Activated naive CD8-positive, alpha-beta T cell treated with anti-CD3 and anti-CD28 coated beads, Interleukin-2, amount 10 ng/mL, durations not matched to agents 7 days and 5 days (primary cell): ENCODE measurements at places on chromosomes 7 and 10. TPM values are rescaled to one million over a fixed set of nuclear protein-coding genes. Genes with fewer than 3 reads are reported as not detected.

GRCh38 chr7:94580601-94581000 lies 71.0 kb downstream of the CASD1 start:
- no peak for DNase-seq

DNA sequence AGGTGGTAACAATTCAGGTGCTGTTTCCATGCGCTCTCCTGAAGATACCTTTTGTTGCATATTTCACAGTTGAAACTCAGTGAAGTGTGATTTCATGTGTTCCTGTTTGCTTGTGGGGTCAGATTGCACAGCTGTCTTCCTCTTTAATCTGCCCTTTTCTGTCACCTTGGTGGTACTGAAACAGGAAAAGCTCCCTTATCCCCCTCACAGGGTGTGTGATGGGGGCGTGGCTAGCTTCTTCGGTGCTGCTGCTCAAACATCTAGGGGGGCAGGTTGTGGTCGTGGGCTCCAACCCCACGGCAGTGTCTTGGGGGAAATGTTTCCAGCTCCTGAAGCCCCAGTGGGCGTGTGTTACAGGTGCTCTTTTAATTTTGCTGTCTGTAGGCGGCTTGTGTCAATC lies 107.4 kb upstream of the KLF14 start:
- DNase-seq, result no peak

Gene OPN4
- not detected for total RNA-seq

Gene ODAD2
- total RNA-seq, result not detected

- DNase-seq, result no peak
Measured at GRCh38 chr10:125072794-125073193, 87.6 kb downstream of the CTBP2 start.

Gene PAX4
- total RNA-seq, result not detected

Gene TUBB8
- not detected for total RNA-seq

Gene ACSL5
- total RNA-seq, result 55.8 TPM

DNA sequence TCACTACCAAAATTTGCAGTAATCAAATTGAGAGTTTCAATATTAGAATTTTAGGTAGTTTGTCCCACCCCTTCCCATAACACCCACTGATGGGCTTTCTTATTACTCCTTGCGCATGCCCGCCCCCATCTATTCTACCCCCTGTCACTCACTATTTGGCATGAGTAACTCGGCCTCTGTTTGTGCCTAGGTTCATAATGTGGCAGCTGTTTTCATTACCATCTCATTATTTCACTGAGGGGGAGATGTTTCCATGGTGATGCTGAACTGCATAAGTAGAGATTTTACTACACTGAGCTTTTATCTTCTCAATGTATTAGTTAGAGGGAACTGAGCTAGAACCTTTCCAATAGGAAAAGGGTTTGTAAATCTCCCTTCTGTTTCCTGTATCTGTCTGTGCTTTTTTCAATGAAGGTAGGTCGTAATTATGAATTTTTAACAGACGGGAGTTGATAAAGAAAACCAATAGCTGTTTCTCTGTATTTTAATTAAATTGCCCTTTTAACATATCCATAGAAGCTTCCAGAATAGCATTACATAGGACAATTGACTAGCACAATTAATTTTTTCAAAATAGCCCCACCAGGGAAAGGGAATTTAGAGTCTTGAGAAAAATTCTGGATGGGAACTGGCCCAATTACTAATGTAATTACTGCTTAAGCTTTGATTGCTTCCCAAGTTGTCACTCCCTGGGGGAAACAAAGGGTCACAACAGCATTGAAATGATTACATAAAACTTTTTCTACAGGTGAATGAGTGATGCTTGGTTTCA lies 33.4 kb downstream of the PRPS1L1 start:
- no peak for DNase-seq

DNA sequence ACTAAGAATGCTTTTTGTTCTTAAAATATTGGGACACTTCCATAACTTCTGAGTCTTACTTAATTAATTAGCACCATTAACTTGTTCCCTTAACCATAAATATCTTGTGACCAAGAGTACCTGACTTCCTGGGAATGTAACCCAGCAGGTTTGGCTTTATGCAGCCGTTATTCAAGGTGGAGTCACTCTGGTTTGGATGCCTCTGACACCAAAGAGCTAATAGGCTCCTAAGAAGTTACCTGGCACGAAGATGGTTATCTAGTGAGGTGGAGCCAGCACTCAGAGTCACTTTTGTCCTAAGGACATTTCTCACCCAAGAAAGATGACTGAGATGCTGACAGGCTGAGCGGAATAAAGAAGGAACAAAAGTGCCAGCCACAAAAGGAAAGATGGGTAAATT lies 172.3 kb downstream of the C1GALT1 start:
- no peak for DNase-seq

GRCh38 chr7:22569586-22570321 lies 69.8 kb upstream of the STEAP1B start:
- DNase-seq, result no peak

GRCh38 chr7:97580205-97580604 lies 151.7 kb upstream of the TAC1 start:
- DNase-seq, result no peak

GRCh38 chr7:44396931-44397545 lies 71.6 kb upstream of the CAMK2B start:
- no peak for DNase-seq

GRCh38 chr7:130273081-130273932 lies 6.6 kb downstream of the CPA2 start:
- DNase-seq, result no peak

DNA sequence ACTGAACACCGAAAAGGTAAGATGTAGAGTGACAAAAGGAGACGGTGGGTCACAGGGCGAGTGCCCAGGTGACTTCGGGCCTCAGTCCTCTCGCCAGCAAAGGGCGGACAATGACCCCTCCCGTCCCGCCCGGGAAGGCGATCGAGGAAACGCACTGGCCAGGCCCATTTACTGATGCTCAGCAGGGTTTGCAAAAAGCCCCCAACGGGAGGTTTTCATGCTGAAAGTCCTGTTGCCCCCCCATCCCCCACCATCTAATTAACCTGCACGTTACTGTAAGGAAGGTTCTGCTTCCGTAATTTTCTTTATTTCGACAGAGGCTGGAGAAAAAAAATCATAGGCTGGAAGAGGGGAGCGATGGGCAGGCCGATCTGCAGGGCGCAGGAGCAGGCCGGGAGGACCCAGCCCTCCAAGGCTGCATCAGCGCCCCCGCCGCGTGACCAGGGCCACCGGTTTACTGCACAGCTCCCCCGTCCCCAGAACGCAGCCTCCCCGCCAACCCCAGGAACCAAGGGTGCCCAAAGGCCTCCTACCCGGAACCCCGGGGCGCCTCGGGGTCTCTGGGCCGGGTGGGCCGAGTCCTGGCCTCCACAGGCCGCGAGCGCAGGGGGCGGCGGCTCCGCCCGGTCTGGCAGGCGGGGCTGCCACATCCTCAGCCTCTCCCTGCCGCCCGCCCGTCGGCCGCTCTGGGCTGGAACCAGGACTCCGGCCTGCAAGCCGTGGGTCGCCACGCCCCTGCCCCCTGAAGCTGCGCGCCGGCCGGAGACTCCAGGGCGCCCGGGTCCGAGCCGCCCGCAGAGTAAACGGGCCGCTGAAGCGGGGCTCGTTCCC lies 613 bp downstream of the OAT start:
- DNase-seq, result peak; percentile 75

GRCh38 chr7:11193131-11193867 lies 219.6 kb downstream of the PHF14 start:
- DNase-seq, result no peak

Gene EIF5AL1
- 0.94 TPM for total RNA-seq

GRCh38 chr7:117087639-117088396 lies 134.5 kb downstream of the ST7 start:
- no peak for DNase-seq

DNA sequence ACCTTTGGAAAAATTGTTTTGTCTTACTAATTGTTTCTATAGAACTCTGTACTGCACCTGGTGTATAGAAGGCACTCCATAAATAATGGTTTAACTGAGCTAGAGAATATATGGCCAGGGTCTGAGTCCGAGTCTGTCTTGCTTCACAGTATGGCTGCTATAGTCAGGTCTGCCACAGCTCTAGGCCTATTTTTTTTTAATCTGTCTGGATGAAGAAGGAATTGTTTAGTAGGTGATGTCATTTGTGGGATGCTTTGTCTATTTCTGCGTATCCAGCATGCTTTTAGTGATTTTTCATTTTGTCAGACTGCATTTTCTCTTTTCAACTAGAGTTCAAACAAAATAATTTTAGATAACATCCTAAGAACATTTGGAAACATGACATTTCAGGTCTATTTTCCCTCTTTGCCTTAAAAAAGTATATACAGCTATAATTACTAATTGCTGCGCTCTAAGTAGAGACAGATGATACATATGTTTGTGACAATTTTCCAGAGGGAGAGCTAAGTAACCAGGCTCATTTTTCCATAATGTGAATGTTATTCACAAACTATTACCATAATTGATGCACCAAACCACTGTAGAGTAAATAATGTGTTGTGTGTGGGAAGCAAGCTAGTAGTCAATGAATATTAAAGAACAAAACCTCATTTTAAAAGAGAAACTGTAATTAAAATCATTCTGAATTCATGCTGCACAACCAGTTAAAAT lies 361.7 kb downstream of the AUTS2 start:
- DNase-seq, result no peak

GRCh38 chr10:8898745-8899330 lies 844.4 kb downstream of the GATA3 start:
- DNase-seq, result no peak

DNA sequence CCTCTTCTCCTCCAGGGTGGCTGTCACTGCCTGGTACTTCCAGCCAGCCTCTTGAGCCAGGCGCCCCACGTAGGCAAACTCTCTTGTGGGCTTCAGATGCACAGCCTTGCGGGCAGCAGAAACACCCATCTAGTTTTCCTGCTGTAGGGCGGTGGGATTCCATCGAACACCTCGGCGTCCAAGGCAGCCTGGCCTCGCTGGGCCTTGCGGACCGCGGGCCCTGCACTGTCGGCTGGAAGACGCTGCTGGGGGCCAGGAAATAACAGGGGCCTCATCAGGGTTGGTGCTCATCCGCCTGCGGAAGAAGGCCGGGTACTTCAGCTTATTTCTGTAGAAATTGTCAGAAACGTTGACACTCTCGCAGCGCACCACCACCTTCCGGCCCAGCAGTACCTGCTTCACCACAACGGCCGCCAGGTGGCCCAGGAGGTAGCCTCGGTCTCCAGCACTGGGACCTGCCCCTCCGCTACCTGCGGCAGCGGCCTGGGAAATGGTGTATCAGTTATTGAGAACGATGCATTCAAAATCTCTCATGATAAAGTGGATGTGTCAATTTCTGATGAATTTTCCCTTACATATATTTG lies 61.1 kb downstream of the WDFY4 start:
- no peak for DNase-seq

- DNase-seq, result no peak
Measured at GRCh38 chr7:88787777-88788176, 7.8 kb downstream of the TEX47 start.

Gene EPDR1
- 0.25 TPM for total RNA-seq

- no peak for DNase-seq
Measured at GRCh38 chr10:47294057-47294456, 5.9 kb upstream of the GDF10 start.

Gene TMEM176B
- 0.61 TPM for total RNA-seq

- DNase-seq, result no peak
Measured at GRCh38 chr7:26580064-26580591, 284.3 kb downstream of the SKAP2 start.

- no peak for DNase-seq
Measured at GRCh38 chr10:131438665-131439064, 127.1 kb upstream of the TCERG1L start.

DNA sequence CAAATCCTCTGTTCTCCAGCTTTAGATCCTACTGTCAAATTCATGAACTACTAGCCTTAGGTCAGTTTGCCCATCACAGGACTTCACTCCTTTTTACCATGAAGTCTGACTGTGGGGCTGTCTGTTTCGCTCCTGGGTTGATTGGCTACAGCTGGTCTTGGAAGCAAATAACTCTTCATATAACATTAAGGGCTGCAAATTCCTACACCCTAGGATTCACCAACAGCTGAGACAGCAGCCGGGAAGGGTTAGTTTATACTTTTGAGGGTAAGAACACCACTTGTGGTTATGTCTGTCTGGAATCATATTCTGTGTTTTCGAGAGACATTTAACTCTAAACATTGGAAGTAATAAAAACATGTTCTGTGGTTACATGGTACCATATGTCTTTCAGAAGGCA lies 55.9 kb upstream of the KIAA1217 start:
- no peak for DNase-seq

- DNase-seq, result no peak
Measured at GRCh38 chr10:3814838-3815220, 29.8 kb upstream of the KLF6 start.

GRCh38 chr7:112120696-112121217 lies 85.4 kb downstream of the DOCK4 start:
- no peak for DNase-seq

DNA sequence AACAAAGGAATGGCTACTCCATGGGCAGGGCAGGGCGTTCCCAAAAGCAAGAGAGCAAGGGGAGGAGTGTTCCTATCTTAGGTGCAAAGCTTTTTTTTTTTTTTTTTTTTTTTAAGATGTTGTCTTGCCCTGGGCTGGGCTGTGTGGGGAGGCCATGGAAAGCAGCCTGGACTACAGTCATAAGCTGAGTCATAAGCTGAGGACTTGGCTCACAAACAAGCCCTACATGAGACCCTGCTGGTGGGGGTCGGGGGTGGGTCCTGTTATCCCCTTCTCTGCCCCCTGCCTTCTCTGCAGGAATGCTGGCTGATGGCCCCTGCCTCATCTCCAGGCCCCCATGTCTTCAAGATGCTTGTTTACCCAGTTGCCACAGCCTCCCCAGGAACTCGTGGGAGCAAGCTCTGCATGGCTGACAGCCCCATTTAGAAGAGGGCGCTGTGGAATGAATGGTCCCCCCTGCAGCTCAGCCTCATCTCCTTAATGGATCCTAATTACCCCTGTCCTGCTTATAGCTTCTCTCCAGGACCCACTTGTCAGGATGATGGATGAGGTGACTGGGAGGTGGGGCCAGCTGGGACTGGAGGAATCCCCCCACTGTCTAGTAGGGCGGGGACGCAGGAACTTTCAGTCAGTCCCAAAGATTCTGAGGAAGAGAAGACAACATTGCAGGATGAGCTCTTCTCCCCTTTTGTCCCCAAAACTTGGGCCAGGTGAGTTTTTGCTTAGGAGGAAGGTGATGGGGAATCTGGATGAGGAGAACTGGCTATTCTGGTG lies 340.8 kb upstream of the PODXL start:
- no peak for DNase-seq

Gene TMUB1
- 78.3 TPM for total RNA-seq

DNA sequence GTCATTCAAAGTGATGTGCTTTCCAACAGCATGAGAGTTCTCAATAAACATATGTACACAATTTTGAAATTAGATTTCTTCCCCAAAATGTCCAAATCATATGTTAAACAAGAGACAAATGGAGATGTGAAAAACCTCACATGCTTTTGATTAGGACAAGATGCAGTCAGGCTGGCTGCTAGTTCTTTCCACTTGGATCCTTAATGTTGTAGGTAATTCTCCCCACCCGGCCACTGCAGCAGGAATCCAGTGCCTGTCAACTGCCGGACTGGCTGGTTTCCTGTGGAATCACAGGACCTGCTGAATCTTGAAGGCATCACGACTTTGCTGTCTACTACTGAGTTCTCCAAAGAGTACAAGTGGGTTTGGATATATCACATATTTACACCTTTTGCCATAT lies 138.6 kb upstream of the AKR1E2 start:
- DNase-seq, result no peak

GRCh38 chr7:6032167-6032566 lies 991 bp downstream of the ANKRD61 start:
- DNase-seq, result no peak

GRCh38 chr10:100647928-100648327 lies 97.5 kb upstream of the PAX2 start:
- DNase-seq, result no peak
